ENCODE measurements at places on chromosomes 5 and 9. TPM values are rescaled to one million over a fixed set of nuclear protein-coding genes. Genes with fewer than 3 reads are reported as not detected.

Gene TAF11L5
- not detected for total RNA-seq

Gene FKTN
- 10.9 TPM for total RNA-seq

Gene ZMYND19
- 25.4 TPM for total RNA-seq

Gene KLHL3
- total RNA-seq, result 3.8 TPM

Gene KCNT1
- total RNA-seq, result 0.09 TPM

Gene RAB3C
- 0.09 TPM for total RNA-seq

Gene CXXC5
- total RNA-seq, result 40.4 TPM

Gene THBS4
- total RNA-seq, result 1.7 TPM

Gene UQCRQ
- 160 TPM for total RNA-seq

Gene PPIC
- total RNA-seq, result 21.7 TPM

Gene OTP
- not detected for total RNA-seq

Gene FAM120A
- total RNA-seq, result 74.2 TPM

Gene SH2D3C
- 4.8 TPM for total RNA-seq

Gene KCNN2
- total RNA-seq, result not detected

Gene NEURL1B
- 11.9 TPM for total RNA-seq

Gene CXCL14
- 65.6 TPM for total RNA-seq

Gene SMIM23
- total RNA-seq, result not detected

Gene GABBR2
- not detected for total RNA-seq

Gene MARVELD2
- total RNA-seq, result 12.4 TPM

Gene SLC6A7
- total RNA-seq, result not detected

Gene STKLD1
- not detected for total RNA-seq

Gene PTGES
- total RNA-seq, result 5.6 TPM

Gene CTXN3
- total RNA-seq, result not detected

Gene STC2
- 2.2 TPM for total RNA-seq

Gene ANKDD1B
- total RNA-seq, result not detected

Gene QRFP
- total RNA-seq, result not detected

Gene PFN3
- not detected for total RNA-seq

Gene ABL1
- 22.1 TPM for total RNA-seq

Gene KIF20A
- total RNA-seq, result 21.8 TPM

Gene TLE1
- 20.9 TPM for total RNA-seq

Gene PIP5K1B
- total RNA-seq, result not detected

Gene ZNF367
- 6.9 TPM for total RNA-seq

Gene PCDHA5
- total RNA-seq, result 0.15 TPM

Gene MARCHF3
- total RNA-seq, result 5.3 TPM

Gene TNFSF15
- total RNA-seq, result 1.5 TPM
